ENCODE measurements at places on chromosomes 6 and 20. TPM values are rescaled to one million over a fixed set of nuclear protein-coding genes. Genes with fewer than 3 reads are reported as not detected.
A peak's percentile ranks its signal among the peaks of the same experiment; 100 is the strongest.

DNA sequence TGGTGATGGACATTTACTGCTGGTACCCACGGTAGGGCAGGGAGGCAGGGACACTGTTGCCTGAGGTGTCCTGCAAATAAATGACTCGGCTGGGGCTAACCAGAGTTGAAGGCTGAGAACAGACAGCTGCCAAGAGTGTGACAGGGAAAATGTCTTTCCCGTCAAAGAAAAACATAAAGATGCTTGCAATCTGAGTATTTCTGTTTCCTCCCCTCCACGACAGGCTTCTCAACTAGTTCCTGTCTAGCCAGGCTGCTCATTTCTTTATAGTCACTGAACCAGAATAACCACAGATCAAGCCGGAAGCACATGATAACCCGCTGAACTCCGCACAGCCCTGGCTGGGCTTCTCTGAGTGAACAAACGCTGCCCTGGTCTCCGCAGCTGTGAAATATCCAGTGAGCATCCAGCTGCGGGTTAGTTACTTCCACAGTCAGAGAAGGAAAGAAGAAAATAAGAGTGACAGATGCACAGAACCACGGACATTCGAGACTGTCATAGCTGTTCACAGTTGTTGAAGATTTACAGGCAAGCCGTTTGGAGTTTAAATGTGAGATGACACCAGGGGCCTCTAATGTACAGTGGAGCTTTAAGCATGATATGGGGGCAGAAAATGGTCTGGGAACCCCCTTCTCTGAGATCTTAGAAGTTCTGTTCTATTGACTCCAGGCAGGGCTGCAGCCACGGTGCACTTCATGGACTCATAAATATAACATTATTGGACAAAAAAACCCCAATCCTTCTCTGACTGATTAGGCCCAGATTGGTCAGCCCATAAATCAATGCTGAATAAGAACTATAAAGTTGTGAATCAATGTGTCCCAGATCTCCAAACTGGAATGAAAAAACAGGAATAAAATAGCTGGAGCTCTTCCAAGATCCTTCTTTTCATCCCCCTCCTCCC, 299.9 kb upstream of the SUPT3H start:
- DNase-seq: peak; percentile 46

RIPPLY2 gene
- total RNA-seq: 0.26 TPM

NXT1 gene
- total RNA-seq: 19.4 TPM

OR2H1 gene
- total RNA-seq: not detected

TSPO2 gene
- not detected for total RNA-seq

- DNase-seq: no peak
Measured at GRCh38 chr6:106220485-106220884, 105.1 kb downstream of the ATG5 start.

- DNase-seq: no peak
Measured at GRCh38 chr6:71386215-71386614, 97.6 kb downstream of the OGFRL1 start.

- DNase-seq: no peak
Measured at GRCh38 chr6:119352001-119352400, 2.4 kb upstream of the MAN1A1 start.

All from urinary bladder (tissue), 4 donors.